Activated naive CD4-positive, alpha-beta T cell treated with anti-CD3 and anti-CD28 coated beads, Interleukin-2, amount 50 U/mL, for 16 hours (primary cell): ENCODE measurements at places on chromosomes 7 and 10.

- no peak for DNase-seq
Observed at GRCh38 chr7:55066524-55066923, 47.7 kb downstream of the EGFR start.

GRCh38 chr10:100828738-100829096 is 83.3 kb downstream of the PAX2 start:
- peak; percentile 36 for DNase-seq

GRCh38 chr7:84812021-84812420 is 374.8 kb downstream of the SEMA3D start:
- DNase-seq = no peak

DNA sequence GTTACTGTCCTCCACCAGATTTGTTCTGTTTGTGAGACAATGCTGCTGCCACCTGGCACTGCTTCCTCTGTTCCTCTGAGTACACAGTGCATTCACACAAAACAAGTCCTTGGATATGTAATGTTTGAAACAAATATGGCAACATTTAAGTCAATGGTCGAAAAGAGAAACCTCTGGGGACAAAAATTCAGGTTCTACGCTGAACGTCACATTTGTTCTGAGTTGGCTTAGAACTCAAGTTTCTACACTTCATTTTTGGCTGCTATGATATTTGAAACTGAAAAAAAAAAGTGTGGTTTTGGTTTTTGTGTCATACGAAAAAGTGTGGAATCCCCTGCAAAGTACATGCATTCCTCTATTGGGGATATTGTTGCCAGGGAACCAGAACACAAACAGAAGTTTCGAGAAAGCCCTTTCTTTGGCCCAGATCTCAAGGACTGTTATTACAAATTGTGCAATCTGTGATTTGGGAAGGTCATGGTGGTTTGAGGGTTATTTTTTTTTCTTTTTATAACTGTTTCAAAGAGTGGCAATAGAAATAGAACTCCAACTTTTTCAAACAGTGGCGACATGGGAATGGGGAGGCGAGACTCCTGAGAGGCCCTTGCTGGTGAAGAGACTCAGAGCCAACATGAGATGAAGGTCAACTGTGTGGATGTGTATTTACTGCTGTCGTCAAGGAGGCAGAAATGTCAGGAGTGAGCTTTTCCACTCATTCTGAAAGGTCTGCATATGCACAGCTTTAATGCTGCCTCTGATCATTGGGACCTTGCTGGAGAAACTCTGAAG is 127.5 kb downstream of the CUBN start:
- DNase-seq = no peak

GRCh38 chr7:134513169-134513752 is 14.1 kb upstream of the AKR1B10 start:
- DNase-seq = peak; percentile 22

- no peak for DNase-seq
Observed at GRCh38 chr10:52232561-52233350, 81.3 kb upstream of the DKK1 start.

DNA sequence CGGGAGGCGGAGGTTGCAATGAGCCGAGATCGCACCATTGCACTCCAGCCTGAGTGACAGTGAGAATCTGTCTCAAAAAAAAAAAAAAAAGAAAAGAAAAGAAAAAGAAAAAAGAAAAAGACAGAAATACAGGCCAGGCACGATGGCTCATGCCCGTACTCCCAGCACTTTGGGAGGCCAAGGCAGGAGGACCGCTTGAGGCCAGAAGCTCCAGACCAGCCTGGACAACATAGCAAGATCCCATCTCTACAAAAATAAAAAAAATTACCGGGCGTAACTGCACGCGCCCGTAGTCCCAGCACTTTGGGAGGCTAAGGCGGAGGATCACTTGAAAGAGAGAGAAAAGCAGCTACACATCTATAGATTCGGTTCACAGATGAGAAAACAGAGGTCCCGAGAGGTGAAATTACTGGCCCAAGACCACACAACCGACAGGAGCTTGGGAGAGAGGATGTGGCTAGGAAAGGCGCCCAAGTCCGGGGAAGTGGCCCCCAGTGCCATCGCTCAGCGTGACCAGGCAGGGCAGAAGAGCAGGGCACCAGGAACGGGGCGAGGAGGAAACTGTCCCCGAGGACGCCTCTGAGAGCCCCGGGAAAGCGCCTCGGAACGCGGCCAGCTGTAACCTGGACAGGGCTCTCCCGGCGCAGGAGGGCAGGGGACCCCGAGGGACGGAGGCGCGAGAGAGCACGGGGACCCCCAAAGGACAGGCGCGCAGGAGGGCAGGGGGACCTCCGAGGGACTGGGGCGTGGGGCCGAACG is 612 bp downstream of the SNX8 start:
- DNase-seq = no peak

DNA sequence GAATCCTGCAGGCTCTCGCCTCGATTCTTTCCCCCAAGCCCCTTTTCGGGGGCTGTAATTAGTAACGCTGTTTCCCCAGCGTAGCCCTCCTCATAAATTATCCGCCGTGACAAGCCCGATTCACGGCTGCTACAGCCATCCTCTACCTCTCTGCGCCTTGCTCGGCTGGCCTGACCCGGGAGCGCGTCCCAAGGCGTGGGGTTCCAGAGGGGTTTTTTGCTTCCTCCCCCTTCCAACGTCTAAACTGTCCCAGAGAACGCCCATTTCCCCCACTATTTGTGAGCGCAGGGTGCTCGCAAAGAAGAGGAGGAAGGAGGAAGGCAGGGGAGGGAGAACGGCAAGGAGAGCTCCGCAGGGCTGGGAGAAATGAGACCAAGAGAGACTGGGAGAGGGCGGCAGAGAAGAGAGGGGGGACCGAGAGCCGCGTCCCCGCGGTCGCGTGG is 880 bp downstream of the HOXA5 start:
- DNase-seq = no peak

- no peak for DNase-seq
Observed at GRCh38 chr10:116538992-116539391, 6.7 kb upstream of the PNLIP start.

- no peak for DNase-seq
Observed at GRCh38 chr10:118584181-118584954, 11.1 kb downstream of the PRLHR start.
